CD4-positive, alpha-beta T cell treated with Interleukin-6 at 100 ng/mL for 8 hours (primary cell): ENCODE measurements at places on chromosomes 7 and 10.

DNA sequence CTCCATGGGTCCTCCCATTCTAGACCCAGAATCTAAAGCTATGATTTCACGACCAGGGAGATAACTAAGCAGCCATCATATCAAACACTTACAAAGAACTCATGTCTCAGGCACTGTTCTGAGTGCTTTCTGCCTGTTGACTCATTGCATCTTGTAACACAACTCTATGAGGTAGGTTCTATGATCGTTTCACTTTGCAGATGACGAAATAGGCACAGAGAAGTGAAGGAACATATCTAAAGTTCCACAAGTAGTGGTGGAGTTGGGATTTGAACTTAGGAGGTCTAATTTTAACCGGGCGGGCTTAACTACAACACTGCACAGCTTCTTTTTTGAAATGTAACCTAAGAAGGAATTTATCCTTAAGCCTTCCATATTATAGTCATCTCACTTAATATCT is 2.9 kb downstream of the RBP4 start:
- DNase-seq = no peak

- no peak for DNase-seq
These were observed 41.6 kb upstream of the PTPRZ1 start for GRCh38 chr7:121831351-121831750.

- no peak for DNase-seq
These were observed 92.1 kb upstream of the FAM133B start for GRCh38 chr7:92682330-92682729.

GRCh38 chr10:62626079-62626478 is 178.4 kb upstream of the ADO start:
- no peak for DNase-seq

DNA sequence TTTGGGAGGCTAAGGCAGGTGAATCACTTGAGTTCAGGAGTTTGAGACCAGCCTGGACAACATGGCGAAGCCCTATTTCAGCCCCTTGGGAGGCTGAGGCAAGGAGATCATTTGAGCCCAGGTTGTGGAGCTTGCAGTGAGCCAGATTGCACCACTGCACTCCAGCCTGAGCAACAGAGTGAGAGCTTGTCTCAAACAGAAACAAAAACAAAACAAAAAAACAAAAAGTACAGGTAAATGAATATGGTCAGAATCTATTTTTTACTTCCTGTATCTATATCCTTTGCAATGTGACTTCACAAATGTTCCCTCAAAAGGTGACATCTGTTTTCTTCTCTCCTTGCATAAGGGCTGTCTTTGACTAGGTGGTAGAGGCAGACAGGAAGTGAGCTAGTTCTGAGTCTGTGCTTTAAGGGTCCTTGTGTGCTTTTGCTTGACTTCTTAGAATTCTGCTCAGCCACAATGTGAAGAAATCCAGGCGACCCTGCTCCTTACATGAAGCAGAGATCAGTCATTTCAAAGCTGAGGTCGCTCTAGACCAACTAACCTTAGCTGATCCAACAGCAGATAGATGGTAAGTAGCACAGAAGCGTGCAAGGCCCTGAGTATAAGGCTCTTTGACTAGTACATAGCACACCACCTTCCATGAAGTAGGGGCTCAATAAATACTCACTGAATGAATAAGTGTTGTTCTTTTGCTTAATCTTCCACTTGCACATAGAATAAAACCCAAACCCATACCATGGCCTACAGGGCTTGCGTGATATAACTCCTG is 423.2 kb upstream of the PCDH15 start:
- DNase-seq = no peak

GRCh38 chr7:44141221-44141850 is at the start of gene MYL7:
Gene MYL7, minus strand, starts transcription at chr7:44141332. Its CDS starts 27 bp downstream, at chr7:44141305.
- DNase-seq = no peak

GRCh38 chr7:1539882-1540775 is 9.6 kb downstream of the MAFK start:
- DNase-seq = no peak

- no peak for DNase-seq
These were observed 30.5 kb upstream of the BTRC start for GRCh38 chr10:101323495-101323894.

- DNase-seq = no peak
These were observed 540.1 kb downstream of the PTPRN2 start for GRCh38 chr7:158047391-158048059.

GRCh38 chr7:112336936-112337576 is 113.2 kb upstream of the IFRD1 start:
- DNase-seq = no peak

DNA sequence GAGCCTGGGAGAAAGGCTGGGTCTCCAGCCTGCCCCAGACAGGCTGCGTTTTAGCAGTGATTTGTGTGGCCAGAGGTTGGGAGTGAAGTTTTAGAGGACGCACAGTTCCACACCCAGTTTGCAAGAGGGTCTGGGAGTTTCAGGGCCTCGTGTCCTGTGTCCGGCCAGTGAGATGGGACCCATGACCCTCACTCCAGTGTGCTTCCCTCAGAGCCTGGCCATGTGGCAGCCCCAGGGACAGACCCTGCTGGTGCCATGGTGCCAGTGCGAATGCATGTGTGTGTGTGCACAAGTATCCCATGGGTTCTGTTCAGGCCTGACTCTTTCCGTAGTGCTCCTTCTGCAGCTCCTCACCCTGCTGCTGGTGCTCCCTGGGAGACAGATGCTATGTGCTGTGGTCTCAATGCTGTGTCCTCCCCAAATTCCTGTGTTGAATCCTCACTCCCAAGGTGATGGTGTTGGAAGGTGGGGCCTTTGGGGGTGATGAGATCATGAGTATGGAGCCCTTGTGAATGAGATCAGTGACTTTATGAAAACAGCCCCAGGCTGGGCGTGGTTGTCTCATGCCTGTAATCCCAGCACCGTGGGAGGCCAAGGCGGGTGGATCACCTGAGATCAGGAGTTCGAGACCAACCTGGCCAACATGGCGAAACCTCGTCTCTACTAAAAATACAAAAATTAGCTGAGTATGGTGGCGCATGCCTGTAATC is 16.5 kb downstream of the ECHDC3 start:
- no peak for DNase-seq

- no peak for DNase-seq
These were observed 106.6 kb downstream of the ADAM22 start for GRCh38 chr7:88040694-88041093.
